Caco-2 (cell line): ENCODE measurements at places on chromosomes 3 and 15.

- no peak for DNase-seq
Measured at GRCh38 chr3:45885979-45886705, at the start of gene CCR9. Gene CCR9, plus strand, starts transcription at chr3:45886543. Its CDS starts 8,391 bp downstream, at chr3:45894934.

DNA sequence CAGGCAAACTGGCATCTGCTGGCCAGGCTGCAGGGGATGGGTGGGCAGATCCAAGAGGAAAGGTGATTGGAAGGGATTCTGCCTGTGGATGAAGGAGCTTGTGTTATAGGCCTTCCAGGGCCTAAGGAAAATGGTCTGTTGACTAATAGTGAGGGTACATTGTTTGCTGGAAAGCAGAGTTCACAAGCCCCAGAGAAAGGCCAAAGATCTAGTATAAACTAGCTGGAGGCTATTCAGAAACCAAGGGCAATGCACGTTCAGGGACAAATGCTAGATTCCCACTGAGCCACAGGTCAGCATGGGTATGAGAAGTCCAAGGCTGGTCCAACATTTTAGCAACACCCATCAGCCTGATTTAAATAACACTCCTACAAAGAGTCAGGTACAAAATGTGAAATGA is 74.7 kb downstream of the FBN1 start:
- no peak for DNase-seq

DNA sequence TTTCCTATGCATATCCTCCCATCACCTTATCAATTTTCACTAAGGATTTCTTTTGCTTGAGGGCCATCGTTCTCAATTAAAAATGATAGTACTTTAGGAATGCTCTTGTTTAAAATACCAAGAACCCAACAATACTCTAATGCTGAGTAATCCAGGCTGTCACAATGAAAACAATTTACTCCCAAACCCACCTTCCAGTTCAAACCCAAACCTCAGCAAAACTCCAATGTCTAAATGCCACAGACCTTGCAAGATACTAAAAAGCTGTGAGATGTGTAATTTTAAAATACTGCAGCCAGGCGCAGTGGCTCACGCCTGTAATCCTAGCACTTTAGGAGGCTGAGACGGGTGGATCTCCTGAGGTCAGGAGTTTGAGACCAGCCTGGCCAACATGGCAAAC is 889.8 kb downstream of the ROBO1 start:
- no peak for DNase-seq

GRCh38 chr15:57704441-57704840 is 2.1 kb upstream of the POLR2M start:
- no peak for DNase-seq

GRCh38 chr15:93831641-93832040 is 399.7 kb upstream of the MCTP2 start:
- DNase-seq = no peak

DNA sequence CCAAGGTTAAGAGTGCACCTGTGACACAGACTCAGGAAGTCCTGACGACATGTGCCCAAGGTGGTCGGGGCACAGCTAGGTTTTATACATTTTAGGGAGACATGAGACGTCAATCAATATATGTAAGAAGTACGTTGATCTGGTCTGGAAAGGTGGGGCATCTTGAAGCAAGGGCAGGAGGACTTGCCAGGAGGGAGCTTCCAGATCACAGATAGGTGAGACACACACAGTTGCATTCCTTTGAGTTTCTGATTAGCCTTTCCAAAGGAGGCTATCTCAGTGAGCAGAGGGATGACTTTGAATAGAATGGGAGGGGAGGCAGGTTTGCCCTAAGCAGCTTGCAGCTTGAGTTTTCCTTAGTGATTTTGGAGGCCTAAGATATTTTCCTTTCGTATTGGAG is 257.4 kb downstream of the CGGBP1 start:
- no peak for DNase-seq

DNA sequence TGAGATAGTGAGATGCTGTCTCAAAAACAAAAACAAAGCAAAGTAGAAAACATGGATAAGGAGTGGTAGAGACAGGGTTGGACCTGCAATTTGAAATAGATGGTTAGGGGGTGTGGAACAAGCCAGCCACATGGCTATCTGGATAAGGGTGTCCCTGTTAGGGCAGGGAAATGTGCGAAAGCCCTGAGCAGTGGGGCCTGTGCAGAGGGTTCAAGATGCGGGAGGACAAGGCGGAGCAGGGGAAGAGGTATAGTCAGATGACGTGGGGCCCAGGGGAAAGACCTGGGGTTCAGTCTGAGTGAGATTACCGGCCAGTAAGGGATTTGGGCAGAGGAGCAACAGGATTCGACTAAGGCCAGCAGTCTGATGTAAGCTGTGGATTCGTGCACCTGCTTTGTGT is 18.4 kb upstream of the NR2E3 start:
- no peak for DNase-seq
